ENCODE measurements at places on chromosomes 11 and 22.

DNA sequence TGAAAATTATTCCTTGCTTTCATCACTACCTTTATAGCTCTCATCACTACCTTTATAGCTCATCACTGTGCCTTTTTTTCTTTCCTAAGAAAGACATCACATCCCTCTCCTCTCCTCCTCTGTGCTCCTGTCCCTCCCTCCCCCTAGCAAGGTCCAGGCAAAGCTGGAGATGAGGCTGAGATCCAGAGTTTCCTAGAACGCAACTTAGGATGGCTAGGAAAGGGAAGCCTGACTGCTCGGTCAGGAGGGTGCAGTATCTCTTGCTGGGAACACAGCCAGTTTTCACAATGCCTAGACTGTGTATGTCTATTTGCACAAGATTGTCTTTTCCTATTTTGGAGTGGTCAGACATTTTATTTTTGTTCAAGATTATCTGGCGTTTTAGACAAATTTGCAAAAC lies 24.7 kb downstream of the TUB start:
- no peak for DNase-seq

- DNase-seq: no peak
Observed at GRCh38 chr22:23305922-23306374, 125.6 kb downstream of the BCR start.

- DNase-seq: no peak
Observed at GRCh38 chr22:38406617-38407016, 48.4 kb downstream of the KCNJ4 start.

DNA sequence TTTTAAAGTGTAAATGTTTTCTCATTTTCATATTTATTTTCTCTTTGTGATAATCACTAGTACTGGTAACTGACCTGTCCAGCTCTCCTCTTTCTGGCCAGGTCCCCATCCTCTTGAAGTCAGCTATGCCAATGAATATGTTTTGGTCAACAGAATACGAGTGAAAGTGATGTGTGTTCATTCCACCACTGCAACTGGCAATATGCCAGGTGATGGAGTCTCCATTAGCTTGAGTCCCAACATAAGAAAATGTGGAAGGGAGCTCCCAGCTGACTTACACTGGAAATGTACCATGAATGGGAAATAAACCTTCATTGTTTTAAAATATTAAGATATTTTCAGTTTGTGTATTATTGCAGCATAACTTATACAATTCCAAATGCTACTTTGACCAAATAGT lies 75.8 kb downstream of the CCDC34 start:
- no peak for DNase-seq

- DNase-seq: peak; percentile 24
Observed at GRCh38 chr22:19853879-19854777, 546 bp downstream of the GNB1L start.

DNA sequence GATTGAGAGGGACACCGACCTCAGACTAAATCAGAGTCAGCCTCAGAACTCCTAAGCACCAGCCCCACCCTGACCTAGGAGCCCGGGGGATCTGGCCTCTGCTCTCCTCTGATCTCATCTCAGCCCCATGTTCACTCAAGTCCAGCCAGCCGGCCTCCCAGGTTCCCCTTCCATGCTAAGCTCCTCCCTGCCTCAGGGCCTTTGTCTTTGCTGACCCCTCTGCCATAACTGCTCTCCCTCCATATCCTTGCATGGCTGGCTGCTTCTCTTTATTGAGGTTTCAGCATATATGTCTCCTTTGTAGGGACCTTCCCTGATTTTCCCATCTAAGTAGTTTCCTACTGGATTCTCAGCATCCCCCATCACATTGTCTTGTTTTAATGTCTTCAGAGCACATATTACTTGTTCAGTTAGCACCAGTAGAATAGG lies 780 bp upstream of the SLC15A3 start:
- no peak for DNase-seq

DNA sequence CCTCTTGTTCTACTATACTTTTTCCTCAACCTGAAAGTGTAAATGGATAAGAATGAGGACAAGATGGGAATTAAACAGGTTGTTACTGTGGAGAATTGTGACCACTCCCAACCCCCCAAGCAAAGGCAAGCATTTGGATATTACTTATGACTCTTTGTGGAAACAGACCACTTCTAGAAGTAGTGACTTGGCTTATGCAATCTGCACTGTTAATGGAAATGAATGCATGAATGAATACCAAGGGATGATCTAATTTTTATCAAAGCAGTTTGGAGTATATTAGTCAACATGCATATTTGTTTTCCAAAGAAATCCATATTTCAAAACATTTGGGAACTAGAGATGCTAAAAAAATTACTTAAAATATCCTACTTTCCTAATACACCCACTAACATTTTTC lies 35.3 kb downstream of the AMOTL1 start:
- DNase-seq: no peak

DNA sequence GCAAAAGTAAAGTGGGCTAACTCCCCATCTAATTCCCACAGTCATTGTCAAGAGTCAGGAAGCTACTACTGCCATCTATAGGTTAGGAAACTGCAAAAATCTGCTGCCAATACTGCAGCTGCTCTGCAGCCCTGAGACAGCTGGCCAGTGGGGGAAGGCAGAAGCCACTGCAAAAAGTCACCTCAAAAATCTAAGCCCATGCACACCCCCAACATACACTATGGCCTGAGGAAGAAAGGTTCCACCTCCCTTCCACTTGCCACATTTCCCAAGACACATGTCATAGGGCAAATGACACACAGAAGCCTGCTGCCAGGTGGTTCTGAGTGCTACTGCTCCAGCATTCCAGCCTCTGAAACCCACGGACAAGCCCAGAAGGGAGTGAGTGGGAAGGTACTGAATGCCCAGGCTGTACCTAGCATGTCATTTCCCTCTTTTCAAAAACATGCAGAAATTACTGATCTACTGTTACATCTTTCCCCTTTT lies 36.9 kb downstream of the DGCR2 start:
- no peak for DNase-seq

DNA sequence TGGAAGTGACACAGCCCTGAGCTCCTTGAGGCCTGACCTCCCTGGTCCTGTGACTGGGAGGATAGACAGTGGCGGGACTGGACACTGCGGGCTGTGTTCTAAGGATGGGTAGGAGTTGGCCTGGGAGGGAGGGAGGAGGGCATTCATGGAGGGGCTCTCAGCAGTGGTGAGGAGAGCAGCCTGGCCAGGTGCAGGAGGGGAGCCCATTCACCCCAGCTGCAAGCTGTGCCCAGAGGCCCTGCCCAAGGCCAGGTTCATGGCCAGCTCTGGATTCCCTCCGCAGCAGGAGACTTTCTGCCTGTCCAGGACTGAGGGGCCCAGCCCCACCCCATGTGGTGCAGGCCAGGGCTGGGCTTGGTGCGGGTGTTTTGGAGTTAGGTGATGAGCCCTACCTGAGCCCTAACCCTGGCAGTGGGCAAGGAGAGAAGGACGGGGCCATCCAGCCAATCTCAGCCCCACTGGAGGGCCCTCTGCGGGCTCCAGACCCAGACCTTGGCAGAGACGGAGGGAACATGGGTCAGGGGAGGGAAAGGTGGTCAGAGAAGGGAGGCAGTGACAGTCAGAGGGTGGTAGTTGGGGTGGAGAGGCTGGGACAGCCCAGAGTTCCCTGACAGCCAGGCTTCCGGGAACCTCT lies 26.8 kb downstream of the CACNA1I start:
- DNase-seq: no peak

DNA sequence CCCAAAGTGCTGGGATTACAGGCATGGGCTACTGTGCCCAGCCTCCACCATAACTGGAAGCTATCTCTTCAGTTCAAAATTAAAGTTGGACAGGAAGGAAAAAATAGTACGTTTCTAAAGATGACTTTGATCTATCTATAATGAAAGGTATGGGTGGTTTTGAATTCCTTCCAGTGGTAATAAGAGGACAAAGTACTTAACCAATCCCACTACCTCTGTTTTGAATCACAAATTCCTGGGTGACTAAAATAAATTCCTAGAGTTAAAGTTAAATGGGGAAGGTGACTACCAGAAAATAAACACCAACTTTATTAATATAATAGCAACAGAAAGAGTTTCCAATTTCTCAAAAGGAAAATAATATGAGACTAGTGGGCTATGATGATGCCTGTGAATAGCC lies 9.1 kb downstream of the PHF5A start:
- no peak for DNase-seq

DNA sequence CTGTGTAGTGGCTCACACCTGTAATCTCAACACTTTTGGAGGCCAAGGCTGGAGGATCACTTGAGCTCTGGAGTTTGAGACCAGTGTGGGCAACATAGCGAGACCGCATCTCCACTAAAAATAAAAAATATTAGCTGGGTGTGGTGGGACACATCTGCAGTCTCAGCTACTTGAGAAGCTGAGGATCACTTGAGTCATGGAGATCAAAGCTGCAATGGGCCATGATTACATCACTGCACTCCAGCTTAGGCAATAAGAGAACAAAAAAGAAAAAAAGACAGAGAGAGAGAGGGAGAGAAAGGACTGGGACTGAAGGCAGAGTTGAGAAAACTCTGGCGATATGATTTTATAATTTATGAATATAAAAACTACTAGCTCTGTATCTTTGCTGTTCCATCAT lies 473.1 kb downstream of the LRRC4C start:
- DNase-seq: no peak

DNA sequence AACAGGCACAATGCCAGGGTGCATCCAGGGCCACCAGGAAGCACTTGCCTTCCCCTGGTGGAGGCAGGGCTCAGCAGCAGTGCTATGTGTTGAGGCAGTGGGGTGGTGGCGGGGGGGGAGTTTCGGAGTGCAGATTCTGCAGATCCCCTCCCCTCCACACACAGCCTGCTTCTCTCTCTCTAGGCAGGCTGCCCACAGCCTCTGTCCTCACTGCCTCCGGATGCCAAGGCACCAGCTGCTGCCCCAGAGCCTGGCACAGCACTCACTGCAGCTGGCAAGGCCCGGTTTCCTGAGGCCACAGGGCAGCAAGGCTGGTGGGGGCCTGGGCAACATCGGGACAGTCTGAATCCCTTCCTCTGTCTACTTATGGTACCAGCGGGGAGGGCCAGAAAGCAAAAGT lies 35.8 kb downstream of the NRXN2 start:
- DNase-seq: no peak

DNA sequence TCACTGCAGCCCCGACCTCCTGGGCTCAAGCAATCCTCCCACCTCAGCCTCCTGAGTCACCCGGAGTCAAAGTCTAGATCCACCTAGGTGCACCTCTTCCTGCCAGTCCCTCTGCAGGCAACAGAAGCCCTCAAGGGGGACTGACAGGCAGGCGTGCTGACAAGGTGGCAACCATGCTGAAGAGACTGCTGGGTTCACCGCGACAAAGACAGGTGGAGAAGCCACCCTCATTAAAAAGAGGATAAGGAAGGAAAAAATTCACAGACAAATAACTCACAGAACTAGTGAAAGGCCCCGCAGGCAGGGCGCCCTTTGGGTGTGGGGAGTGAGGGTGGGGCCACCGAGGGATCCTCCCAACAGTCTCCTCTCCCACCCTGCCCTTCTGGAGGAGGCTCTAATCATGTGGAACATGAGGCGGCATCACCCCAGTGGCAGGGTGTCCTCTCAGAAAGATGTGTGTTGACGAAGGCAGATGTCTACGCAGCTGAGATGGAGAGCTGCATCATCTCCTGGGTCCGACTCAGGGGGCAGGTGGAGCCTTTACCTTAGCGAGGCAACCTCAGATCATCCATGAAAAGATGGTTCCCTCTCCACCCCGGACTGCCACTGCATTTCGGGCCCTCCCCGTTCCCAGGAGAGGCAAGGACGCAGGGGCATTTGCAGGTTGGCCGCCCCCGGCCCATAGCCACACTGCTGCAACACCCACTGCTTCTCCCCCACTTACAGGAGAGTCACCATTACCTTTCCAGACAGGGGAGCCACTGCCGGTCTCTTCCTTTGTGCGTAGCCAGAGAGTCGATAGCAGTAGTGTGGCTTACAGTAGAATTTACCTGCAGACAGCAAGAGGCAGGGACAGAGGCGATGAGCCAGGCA lies 91.2 kb upstream of the BID start:
- no peak for DNase-seq

- no peak for DNase-seq
Observed at GRCh38 chr11:119509969-119510401, 87.0 kb upstream of the THY1 start.

DNA sequence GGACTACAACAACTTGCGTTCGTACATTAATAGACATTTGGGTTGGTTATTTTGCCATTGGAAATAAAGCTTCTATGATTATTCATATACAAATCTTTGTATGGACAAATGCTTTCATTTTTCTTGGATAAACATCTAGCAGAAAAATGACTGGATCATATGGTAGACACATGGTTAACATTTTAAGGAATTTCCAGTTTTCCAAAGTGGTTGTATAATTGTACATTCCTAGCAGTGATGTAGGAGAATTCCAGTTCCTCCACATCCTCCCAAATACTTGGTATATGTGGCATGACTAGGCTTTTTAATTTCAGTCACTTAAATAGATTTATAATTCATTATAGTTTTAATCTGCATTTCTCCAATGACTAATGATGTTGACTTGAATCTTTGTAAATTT lies 246.2 kb upstream of the NCAM1 start:
- no peak for DNase-seq

DNA sequence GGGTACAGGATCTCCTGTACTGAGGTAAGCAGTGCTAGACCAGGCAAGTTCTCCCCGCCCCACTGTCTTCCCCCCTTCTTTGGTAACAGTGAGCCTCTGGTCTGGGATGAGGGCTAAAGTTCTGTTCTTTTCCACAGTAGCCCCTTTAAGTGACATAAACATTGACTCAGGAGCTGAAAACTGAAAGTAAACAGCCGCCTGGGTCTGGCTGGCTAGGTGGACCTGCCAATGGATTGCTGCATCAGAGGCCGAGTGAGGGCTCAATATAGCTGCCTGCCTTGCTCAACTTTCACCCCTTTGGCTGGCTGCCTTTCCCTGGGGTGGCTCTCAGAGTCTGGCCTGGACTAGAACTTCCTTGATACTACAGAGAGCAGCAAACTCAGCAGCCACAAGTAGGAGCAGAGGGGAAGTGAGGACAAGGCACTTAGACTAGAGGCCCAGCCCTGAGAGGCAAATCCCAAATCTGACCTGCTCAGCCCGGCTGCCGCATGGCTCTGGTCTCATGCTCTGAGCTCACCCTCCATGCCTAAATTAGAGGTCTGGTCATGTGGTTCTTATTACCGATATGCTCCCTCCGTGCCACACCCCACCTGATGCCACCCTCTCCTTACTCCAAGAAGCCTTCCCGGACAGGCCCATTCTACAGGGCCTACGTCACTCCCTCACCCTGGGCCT lies 9.6 kb upstream of the UCP3 start:
- DNase-seq: no peak

DNA sequence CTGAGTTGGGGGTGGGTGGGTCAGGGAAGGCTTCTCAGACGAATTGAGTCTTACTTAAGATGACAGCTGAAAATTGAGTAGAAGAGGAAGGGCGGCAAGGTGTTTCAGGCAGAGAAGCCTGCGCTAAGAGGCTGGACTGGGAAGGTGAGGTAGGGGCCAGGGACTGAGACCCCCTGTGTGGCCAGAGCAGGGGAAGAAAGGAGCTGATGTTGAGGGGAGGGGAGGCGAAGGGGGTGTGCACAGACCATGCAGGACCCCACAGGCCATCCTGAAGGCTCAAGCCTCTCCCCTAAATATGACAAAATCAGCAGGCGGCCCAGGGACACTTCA lies 40.6 kb upstream of the CREB3L1 start:
- no peak for DNase-seq

- DNase-seq: no peak
Observed at GRCh38 chr22:30459181-30460052, 12.4 kb downstream of the SEC14L3 start.
